T-helper 17 cell (primary cell): ENCODE measurements at places on chromosomes 5 and 9.

DNA sequence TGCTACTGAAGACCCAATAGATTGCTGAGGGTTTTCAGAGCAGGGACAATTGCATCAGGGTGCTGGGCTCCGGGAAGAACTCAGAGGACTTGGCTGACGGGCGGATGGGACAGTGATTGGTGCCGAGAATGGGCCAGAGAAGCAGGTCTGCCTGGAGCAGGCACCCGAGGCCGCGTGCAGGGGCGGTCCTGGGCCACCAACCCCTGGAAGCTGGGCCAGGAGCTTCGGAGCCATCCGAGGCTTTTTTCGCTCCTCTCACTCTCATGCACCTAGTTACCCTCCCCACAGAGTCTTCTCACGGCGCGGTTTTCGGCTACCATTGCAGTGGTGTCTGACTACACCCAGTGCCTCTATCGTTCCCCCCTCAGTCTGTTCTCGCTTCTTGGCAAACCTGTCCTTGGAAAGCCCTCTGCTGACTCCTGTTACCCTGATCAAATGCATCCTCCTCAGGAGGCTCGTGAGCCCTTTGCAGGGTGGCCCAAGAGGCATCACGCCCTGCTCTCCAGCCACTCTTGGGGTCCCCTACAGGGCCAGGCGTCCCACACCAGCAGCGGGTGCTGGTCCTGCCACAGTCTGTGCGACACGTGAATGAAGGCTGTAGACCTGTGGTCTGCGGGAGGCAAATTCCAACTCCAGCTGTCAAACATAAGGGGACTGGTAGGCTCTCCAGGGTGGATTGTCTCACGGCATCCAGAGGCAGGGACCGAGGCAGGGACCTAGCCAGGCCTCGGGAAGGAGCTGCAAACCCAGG is 1.2 kb upstream of the CLPTM1L start:
- no peak for DNase-seq

GRCh38 chr9:115461280-115461679 is 343.3 kb upstream of the TNC start:
- DNase-seq: no peak

- DNase-seq: no peak
Observed at GRCh38 chr9:88997646-88998045, 6.4 kb downstream of the S1PR3 start.

DNA sequence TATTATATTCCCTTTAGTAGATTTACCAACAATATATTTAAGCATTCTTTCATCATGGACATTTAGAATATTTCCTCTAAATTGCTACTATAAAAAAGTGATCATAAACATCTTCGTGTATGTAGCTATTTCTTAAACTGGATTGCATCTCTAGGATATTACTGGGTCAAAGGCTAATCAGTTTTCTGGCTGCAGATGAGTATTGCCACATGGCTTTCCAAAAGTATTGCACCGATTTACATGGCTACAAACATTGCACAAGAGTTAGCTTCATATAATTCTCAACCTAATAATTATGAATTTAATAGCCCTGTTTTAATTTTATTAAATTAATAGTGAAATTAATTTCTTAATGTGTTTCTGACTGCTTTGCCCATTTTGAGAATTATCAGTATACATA is 183.4 kb downstream of the DMRT2 start:
- no peak for DNase-seq

GRCh38 chr9:134965851-134966250 is 48.1 kb upstream of the FCN1 start:
- DNase-seq: no peak

- no peak for DNase-seq
Observed at GRCh38 chr9:137082925-137083290, 3.9 kb upstream of the MAN1B1 start.

GRCh38 chr5:14942212-14942611 is 70.6 kb upstream of the ANKH start:
- no peak for DNase-seq

DNA sequence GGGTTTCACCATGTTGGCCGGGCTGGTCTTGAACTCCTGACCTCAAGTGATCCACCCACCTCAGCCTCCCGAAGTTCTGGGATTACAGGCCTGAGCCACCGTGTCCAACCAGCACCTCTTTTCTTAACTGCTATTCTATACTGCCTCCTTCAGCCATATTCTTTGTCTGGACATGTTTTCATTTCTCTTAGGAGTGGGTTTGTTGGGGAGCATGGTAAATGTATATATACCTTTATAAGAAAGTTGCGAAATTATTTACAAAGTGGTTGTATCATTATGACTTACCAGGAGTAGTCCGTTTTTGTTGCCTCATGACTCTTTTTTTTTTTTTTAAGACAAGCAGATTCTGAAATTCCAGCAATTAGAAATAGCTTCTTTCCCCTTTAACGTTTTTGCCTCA is 38.7 kb downstream of the CDC42SE2 start:
- no peak for DNase-seq

DNA sequence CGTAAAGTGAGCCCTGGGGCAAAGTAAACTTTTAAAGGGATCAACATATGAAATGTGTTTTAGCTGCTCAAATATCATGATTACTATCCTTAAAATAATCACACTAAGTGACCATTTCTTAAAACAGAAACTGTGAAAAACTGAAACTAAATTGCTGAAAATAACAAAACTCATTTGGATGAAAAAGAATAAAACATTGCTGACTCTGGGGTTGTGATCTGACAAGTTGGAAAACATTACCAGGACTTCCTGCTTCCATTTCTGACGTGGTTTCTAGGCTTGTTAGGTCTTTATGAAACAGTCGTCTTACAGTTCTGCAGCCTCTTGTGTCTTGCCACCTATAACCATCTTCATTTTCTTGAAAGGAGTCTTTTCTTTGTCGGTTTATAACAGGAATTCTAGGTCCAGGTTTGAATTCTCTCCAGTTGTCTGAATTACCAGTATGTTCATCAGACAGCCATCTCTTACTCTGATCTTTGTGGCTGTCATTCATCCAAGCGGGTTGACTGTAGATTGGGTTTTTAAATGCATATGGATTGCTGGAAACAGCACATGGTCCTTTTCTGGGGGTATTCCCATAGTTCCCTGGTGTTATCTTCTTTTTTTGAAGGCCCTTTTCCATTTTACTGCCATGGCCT is 1.7 kb downstream of the TUT7 start:
- DNase-seq: no peak

DNA sequence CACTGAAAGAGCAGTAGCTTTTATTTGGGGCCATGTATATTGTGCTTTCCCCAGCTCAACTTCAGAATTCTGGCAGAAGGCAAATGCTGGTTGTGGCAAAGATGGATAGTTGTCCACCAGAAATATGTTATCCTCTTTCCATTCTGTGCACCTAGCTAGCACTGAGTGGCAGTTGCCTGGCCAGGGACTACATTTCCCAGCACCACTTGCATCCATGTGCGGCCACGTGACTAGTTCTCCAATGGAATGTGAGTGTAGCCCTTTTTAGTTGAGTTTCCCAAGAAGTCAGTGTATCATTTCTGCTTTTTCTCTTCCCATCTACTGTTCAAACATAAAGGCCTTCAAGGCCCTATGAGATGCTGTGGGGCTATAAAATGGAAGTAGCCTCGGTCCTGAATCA is 354.0 kb upstream of the CLINT1 start:
- no peak for DNase-seq

DNA sequence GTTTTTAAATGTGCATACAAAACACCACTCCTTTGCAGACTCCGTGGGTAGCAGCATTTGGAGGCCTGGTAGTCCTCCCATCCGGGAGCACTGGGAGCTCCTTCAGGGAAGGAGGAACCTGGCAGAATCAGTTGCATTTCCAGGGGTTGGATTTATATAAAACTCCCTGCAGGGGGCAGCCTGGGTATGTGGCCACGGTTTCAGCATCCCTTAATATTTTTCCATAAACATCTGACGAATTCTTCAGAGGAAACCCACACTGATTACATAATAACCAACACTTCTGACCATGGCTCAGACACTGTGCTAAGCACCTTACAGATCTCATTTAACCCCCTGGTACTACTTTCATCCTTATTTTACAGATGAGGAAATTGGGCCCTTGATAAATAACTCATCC is 6.1 kb upstream of the AFAP1L1 start:
- DNase-seq: no peak

- DNase-seq: no peak
Observed at GRCh38 chr9:114266969-114267368, 55.9 kb upstream of the ORM1 start.

GRCh38 chr5:151222054-151222789 is 1.7 kb downstream of the CCDC69 start:
- no peak for DNase-seq

DNA sequence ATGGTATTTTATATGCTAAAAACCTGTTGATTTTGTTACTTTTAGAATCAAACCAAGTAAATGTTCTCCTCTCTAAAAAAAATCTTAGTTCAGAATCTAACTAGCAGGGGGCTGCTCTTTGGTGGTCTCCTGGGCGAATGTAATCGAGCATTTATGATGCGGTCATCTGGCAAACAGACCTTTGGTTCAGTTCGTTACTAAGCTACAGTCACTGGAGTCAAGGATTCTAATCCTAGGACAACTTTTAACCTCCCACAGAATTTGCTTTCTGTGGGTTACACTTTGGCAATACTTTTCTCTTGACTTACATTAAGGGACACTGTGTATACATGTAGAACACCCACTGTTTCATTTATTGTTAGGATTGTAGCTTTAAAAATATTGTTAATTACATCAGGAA is 26.3 kb upstream of the FREM1 start:
- no peak for DNase-seq

- DNase-seq: no peak
Observed at GRCh38 chr9:113875459-113876150, 504 bp upstream of the ZNF618 start.

DNA sequence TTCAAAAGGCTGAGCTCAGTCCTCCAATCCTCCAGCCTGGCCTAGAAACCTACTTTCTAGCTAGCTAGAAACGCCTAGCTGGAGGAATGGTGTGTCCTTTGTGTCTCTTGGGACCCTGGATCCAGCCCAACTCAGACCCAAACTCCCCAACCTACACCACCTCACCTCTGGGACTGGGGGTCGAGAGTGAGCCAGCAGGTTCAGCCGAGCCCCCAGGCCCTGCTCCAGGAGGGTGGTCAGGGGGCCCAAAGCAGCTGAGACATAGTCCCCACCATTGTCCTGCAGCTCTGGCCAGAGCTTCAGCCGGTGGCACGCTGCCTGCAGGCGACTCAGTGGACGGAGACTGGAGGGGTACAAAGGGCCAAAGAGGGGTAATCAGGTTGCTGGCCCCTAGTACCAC is 6.2 kb downstream of the NOL6 start:
- DNase-seq: no peak

- no peak for DNase-seq
Observed at GRCh38 chr5:122170620-122171019, 41.3 kb downstream of the ZNF474 start.

- no peak for DNase-seq
Observed at GRCh38 chr5:157072508-157072907, 13.6 kb upstream of the HAVCR1 start.

DNA sequence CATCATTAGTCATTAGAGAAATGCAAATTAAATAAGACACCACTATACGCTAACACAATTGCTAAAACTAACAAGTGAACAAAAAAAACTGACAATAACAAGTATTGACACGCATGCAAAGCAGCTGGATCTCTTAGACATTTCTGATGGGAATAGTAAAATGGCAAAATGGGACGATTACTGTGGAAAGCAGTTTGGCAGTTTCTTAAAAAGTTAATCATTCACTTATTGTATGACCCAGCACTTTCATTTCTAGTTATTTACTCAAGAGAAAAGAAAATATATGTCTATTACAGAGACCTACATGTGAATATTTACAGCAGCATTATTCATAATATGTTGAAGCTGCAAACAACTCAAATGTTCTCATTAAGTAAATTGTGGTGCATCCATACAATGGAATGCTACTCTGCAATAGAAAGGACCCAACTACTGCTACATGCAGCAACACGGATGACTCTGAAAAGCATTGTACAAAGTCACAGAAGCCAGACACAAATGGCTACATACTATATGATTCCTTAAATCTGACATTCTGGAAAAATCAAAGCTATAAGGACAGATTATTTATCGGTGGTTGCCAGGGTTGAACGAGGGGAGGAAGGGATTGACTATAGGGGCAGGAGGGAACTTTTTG is 96.8 kb upstream of the ITGA2 start:
- no peak for DNase-seq

DNA sequence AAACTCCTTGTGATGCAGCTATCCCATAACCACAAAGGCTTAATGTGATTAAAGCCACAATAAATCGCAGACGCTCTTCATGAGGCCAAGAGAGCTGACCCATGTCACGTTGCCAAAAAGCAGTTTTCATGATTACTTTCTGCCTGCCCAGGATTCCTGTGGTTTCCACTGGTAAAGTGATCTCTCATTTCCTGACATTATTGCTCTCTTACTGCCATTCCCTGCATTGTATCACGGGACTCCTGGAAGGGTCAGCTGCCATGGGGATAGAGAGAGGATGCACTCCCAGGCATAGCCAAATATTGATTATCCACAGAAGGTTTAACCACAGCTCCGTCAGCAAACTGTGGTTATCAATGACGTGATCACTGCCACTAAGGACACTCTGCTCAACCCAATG is 103.8 kb upstream of the SLC1A3 start:
- DNase-seq: no peak

GRCh38 chr5:60444661-60445360 is 255.2 kb downstream of the DEPDC1B start:
- no peak for DNase-seq

GRCh38 chr5:59178071-59178470 is 595.2 kb downstream of the RAB3C start:
- DNase-seq: no peak

DNA sequence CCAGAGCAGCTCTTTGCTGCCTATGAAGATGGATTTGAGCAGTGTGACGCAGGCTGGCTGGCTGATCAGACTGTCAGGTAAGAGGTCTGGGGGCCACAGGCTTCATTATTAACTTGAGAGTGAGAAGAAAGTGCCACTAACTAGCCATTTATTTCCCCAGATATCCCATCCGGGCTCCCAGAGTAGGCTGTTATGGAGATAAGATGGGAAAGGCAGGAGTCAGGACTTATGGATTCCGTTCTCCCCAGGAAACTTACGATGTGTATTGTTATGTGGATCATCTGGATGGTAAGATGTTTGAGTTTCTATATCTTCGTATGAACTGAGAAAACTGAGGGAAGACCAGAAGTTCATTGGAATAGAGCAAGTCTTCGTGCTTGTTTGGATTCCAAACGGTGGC is 22.1 kb downstream of the VCAN start:
- no peak for DNase-seq

DNA sequence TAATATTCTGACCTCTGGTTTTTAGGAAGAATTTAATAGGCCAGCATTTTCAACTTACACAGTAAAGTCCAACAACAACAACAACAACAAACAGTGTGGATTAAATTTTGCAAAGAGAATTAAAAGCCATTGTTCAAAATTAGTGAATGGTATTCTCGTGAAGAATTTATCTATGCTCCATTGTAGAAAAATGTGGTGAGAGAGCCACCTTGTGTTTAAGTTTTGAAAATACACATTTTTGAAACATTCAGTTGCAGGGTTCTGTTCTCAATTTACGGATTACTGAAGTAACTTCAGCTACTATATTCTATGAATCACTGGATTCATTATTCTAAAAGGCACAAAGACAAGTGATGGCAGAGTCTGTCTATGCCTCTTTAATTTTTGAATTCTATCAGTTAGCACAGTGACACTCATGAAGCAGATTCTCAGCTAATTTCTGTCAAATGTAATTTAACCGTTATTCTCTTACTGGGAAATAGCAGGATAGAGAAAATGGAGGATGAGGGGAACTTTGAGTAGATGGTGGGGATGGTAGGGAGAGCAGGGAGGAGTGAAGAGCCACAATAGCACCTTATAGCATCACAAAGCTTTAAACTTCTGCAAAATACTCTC is 11.0 kb downstream of the CCDC152 start:
- DNase-seq: no peak
